ENCODE measurements at places on chromosomes 7 and 10. TPM values are rescaled to one million over a fixed set of nuclear protein-coding genes. Genes with fewer than 3 reads are reported as not detected.

Gene ACHE
- not detected for total RNA-seq

Gene TMEM270
- not detected for total RNA-seq

Gene ASNS
- 28.1 TPM for total RNA-seq

Gene GPRIN2
- total RNA-seq, result 1.6 TPM

Gene STARD3NL
- total RNA-seq, result 35.3 TPM

Gene DNA2
- total RNA-seq, result 8.8 TPM

Gene GCK
- total RNA-seq, result not detected

Gene NKX2-3
- not detected for total RNA-seq

Gene TRIL
- 0.37 TPM for total RNA-seq

Gene SLC29A3
- total RNA-seq, result 2.9 TPM

Gene STEAP1B
- total RNA-seq, result 0.63 TPM

Gene AGAP3
- 99.0 TPM for total RNA-seq

Gene HGF
- total RNA-seq, result 0.49 TPM

Gene GNAI1
- 40.2 TPM for total RNA-seq

Gene IL6
- 1.1 TPM for total RNA-seq

Gene CD36
- 4.1 TPM for total RNA-seq

Gene ADAM12
- 0.09 TPM for total RNA-seq

Gene GRID2IP
- 0.21 TPM for total RNA-seq

Gene STAG3
- total RNA-seq, result 0.14 TPM

Gene FBXL13
- total RNA-seq, result 0.21 TPM

Gene CPA2
- total RNA-seq, result not detected

Gene TBX20
- total RNA-seq, result not detected

Gene C10orf95
- 2.3 TPM for total RNA-seq

Gene SMKR1
- not detected for total RNA-seq

Gene NPY4R
- not detected for total RNA-seq

Gene SLC13A1
- total RNA-seq, result not detected

Gene ZFAND2A
- 11.2 TPM for total RNA-seq

Gene NME8
- total RNA-seq, result not detected

Gene NEUROG3
- not detected for total RNA-seq

Gene DNAH11
- total RNA-seq, result 0.23 TPM

Gene NANOS1
- total RNA-seq, result 0.99 TPM

Data from airway epithelial cell (primary cell).